ENCODE measurements at places on chromosomes 13 and 19.
A peak's percentile ranks its signal among the peaks of the same experiment; 100 is the strongest.

DNA sequence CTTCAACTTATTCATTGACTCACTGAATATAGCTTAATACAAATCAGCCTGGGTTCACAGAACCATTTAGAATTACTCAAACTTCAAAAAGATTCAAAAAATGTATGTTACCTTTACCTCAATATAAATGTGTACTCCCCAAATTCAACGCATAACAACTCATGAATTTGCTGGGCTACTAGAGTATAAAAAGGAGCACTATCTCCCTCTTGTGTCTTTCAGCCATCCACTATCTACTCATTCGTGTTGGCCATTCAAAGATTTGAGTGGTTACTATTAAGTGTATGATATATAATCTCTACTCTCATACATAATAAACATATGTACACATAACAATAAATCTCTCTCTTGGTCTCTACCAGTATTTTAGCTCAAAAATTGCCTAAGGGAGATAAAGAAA lies 20.3 kb downstream of the INTS6 start:
- DNase-seq, result no peak

GRCh38 chr19:42683917-42684513 lies 56.3 kb downstream of the PSG3 start:
- DNase-seq, result peak; percentile 56

- DNase-seq, result peak; percentile 46
Measured at GRCh38 chr13:40060296-40061007, 405.0 kb downstream of the COG6 start.

GRCh38 chr19:9309974-9310446 lies 372 bp upstream of the ZNF699 start:
- no peak for DNase-seq

DNA sequence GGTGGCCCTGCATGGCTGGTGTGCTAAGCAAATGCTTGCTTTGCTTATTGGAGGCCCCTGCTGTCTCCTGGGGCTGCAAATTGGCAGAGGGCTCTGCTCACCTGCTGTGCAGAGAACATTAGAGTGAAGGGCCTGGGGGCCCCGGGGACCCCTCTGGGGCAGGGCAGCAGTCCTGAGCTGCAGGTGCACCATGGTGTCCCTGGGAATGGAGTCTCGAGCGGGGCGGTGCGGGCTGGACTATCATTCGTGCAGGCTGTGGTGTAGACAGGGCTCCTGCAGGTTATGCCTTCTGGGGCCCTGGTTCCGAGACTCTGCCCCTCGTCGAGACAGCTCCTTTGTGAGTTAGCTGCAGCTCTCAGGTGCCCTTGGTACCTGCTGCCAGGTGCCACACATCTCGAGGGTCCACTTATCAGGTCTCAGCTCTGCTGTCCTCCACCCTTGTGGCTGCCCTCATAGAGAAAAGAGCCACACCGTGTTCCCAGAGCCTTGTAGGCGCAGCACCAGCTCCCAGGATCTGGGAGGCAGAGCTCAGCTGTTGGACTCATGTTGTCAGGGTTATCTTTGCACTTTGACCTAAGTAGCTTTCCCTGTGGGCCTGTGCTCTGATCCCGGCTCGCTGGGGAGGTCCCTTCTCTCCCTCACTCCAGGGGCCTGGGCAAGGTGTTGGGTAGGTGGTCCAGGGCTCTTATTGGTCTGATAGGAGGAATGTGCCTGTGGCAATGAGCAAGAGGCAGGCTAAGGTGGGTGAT lies 58.0 kb upstream of the ZNF536 start:
- DNase-seq, result no peak

DNA sequence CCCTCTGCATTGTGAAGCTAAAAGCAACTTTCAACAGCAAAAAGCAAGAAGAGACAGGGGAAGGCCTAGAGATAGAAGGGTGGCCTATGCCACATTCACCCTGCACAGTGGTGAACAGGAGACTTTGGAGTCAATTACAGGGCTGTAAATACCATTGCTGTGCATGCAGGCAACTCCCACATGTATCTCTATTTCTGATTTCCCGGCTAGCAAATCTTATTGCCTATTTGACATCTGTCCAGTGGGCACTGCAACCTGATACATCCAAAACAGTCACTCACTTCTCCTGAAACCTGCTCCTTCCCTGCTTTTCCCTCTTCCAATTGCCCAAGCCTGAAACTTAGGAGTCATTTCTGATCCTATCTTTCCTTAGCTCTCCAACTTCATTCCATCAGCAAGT lies 13.4 kb downstream of the RUBCNL start:
- DNase-seq, result no peak

- no peak for DNase-seq
Measured at GRCh38 chr19:30221176-30221575, 151.0 kb upstream of the ZNF536 start.
